ENCODE measurements at places on chromosomes 16 and 17.
A peak's percentile ranks its signal among the peaks of the same experiment; 100 is the strongest.

GRCh38 chr17:57655553-57655952, 89.5 kb downstream of the CCDC182 start:
- DNase-seq, result no peak

DNA sequence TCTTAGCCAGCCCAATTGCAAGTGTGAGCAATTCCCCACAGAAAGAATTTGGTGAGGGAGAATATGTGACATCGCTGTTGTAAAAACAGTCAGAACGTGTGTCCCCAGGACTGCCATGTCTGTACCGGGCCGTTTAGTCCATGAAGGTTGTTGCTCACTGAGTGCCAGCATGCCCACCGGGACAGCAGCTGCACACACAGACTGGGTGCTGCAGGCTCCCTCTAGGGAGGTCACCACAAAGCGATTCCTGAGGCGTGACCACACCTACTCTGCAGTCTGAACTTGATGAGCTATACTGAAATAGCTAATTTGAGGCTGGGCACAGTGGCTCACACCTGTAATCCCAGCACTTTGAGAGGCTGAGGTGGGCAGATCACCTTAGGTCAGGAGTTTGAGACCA, 44.1 kb upstream of the ADORA2B start:
- no peak for DNase-seq

DNA sequence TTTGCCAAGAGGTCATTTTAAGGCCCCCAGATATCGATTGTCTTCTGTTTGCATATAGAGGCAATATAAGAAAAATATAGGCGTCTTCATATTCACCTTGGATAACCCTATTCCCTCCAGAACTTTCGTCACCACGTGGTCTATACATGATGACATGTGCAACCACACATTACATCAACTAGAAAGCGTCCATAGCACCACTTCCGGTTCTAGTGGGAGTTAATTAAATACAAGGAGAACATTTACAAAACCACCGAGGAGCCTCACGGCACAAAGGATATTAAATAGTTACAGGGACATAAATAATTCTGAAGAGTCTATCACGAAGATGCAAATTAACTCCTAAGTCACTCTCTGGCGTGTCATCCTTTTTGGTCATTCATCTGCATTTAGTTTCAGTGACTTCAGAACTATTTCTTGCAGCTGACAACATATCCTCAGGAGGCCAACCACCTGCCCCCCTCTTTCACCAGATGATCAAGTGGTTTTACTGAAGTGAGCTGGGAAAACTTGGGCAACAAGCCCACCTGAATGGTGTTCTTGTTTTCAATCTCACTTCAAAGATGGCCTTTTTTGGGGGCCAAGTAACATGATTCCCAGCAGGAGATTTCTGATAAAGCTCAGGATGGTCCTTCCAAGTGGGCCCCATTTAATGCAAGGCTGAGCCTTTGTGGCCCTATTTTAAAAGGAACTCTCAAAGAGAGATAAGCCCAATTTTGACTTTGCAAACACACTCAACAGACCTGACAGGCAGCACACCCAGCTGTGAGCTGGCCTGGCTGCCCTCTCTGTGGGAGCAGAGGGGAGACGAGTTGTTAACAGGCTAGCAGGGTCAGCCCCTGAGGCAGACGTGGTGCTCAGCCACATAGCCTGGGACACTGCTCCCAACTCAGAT, 15.3 kb downstream of the CMTM3 start:
- peak; percentile 71 for DNase-seq

DNA sequence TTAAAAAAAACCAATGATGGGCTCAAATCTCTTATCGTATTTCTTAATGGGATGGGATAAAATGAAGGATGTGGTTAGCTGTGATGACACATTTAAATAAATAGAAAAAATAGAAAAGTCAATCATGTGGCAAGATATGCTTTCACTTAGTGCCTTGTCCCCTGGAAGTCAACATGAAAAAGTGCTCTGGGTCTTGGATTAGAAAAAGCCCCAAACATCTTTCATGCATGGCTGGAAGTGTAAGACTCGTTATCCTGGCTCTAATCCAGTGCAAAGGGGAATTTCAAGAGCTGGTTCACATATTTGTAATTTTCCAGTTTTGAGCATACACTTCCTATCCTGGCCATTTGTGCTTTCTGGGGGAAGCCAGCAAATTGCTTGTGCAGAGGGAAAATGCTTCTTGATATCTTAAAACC, 160.9 kb downstream of the MAP2K6 start:
- peak; percentile 62 for DNase-seq

DNA sequence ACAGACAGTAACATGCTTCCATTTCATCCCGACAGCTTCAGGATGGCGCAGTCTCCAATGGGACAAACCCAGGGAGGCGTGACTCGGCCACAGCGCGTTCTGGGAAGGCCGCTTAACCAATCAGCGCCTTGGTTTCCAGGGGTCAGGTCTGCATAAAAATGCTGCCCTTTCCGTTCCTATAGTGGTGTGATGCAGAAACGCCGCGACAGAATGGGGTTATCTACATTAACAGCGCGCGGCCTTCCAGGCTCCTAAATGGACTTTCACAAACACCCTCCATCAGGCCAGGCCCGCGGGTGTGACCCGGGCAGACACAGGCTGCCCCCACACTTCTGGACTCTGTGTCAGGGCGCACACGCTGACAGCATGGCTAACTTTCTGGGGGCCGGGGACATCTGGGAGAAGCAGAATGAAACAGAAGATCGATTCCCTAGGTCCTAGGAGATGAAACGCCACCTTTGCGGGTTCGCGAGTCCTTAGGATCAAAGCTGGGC, 792 bp downstream of the TMEM231 start:
- peak; percentile 33 for DNase-seq

GRCh38 chr16:13448346-13448745, 471.6 kb upstream of the ERCC4 start:
- DNase-seq, result no peak

GRCh38 chr17:3986939-3987335, 22.7 kb upstream of the ATP2A3 start:
- DNase-seq, result no peak

GRCh38 chr16:76816475-76816874, 374.5 kb upstream of the MON1B start:
- no peak for DNase-seq

DNA sequence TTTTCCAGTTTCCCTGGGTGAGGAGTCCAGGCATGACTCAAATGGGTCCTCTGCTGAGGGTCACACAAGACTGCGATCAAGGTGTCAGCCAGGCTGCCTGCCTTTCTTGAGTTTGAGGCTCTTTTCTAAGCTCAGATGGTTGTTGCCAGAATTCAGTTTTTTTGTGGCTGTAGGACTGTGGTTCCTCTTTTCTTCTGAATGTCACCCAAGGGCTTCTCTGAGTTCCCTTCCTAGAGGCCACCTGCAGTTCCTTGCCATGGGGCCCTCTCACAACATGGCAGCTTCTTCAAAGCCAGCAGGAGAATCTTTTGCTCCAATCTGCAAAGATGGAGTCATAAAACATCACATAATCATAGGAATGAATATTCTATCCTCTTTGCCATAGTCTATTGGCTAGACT, 17.5 kb downstream of the LIMD2 start:
- no peak for DNase-seq

GRCh38 chr17:19362277-19363113, at the start of gene B9D1:
TSS of gene B9D1 (minus strand) at chr17:19362723. CDS start at chr17:19362569, 154 bp downstream.
- no peak for DNase-seq

DNA sequence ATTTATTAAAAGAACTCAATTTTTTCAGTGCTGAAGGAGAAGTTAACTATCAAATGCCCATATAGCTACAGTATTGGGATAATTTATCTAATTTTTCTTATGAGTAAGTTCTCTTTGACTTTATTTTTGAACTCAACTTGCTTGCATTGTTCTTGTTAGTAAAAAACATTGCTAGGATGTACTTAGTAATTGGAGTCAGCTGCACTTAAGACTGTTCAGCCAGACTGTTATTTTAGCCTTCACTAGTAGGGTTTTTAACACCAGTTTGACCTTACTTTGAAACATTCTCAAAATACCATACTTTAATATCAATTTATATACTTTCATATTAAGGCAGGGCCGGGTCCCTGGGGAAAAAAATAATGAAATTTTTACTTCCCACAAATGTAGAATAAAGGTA, 256.6 kb upstream of the TBX2 start:
- no peak for DNase-seq

DNA sequence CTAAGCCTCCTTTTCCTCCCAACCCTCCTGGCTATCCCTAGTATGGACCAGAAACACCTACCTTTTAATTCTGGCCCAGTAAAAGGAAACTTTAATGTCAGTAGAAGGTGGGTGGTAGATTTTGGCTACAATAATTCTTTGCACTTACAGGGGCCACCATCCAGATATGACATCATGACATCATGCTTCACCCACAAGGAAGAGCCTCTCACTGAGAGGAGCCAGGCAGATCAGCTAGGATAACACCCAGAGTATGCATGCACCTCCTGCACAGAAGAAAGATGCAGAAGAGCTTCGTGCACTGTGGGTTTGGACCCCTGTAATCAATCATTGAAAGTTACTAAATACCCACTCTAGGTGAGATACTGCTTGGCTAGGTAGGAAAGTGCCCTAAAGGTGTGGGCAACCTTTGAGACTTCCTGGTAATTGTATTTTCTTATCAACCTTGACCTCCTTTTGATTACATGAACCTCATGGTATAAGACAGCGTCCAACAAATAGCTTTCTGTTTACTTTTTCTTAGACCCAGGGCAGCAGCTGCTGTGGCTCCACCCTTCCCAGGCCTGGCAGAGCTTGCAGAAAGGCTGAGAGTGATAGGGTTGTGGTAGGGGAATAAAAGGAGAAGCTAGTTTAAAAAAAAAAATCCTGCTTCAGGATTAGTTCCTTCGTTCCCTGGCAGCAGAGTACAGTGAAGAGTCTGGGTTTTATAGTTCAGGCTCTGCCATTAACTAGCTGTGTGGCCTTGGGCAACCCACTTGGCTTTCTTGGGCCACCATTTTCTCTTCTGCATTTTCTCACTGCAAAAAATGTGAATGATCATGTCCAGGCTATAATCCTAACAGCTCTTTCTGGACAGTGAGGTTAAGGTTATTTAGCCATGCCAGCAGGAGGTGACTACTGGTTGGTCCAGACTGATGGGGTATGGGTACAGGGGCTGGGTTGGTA, 6.2 kb downstream of the MAP3K14 start:
- DNase-seq, result no peak

DNA sequence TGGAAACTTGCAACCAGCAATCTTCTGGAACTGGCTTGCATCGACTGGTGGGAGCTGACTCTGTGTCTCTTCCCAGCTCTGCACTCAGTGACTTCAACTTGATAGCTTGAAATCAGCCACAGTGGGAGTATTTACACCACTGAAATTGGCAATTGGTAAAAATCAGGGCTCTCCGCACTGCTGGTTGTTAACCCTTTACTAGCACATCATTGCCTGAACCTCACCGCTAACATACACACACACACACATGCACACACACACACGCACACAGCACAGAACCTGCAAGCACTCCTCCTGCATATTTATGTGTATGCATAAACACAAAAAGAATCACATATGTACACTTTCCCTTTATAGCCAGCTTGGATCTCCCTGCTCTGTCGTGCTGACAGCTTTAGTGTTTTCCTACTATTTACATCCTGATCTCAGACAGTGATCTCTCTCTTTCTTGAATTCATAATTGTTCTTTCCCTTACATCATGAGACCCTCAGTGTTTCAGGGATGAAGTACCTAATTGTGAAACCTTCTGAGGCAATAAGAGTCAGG, 7.9 kb upstream of the TMIGD1 start:
- no peak for DNase-seq

DNA sequence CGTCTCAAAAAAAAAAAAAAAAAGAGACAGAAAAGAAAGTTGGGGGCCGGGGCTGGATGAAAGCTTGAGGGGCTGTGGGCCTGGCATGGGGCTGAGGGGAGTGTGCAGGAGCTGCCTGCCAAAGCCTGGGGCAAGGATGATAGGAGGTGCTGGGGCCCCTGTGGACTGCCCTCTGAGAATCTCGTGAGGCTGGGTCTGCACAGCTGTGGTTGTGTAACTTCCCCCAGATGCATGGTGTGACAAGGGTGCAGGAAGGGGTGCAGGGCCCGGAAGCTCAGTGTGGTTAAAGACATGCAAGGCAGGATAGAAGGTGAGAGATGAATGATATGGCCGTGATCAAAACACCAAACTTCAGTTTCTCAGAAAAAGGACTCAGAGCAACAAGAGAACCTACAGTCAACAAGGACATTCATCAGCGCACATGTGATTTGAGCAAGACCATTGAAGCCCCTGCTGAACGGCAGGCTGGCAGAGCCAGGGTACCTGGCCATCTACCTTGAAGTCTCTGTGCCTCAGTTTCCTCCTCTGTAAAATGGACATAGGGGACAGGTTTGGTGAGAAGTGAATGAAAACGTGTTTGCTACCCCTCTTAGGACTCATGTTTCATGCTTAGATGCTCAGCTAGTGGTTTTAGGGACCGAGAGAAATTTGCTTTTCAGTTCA, 9.6 kb downstream of the IL32 start:
- DNase-seq, result no peak

DNA sequence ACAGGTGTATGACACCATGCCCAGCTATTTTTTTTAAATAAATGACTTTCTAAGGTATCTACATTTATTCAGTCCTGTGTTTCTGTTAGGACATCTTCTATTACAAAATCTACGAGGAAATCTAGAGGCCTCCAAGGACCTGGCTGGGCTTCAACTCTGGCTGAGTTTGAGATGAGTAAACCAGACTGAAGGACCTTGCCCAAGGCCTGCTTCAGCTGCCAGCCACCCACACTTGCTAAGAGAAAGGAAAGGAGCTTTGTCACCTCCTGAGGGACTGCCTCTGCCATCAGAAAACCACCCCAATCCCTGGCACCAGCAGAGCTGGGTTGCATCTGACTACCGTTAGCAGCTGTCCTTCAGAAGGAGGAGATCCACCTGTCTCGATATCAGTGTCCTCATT, 1.3 kb upstream of the MYO1D start:
- DNase-seq, result no peak

- DNase-seq, result no peak
These were observed 13.5 kb downstream of the PSMD7 start for GRCh38 chr16:74309789-74310781.

- no peak for DNase-seq
These were observed 64.2 kb downstream of the FTO start for GRCh38 chr16:53768167-53768566.

GRCh38 chr16:52209227-52209626, 337.7 kb downstream of the TOX3 start:
- DNase-seq, result no peak

GRCh38 chr17:73791631-73792030, 147.4 kb upstream of the SDK2 start:
- DNase-seq, result no peak

GRCh38 chr17:57955183-57955931, at the start of gene CUEDC1:
TSS of gene CUEDC1 (minus strand) at chr17:57955412. CDS start at chr17:57885564, 69,848 bp downstream.
- DNase-seq, result no peak

GRCh38 chr16:85428168-85428898, 184.8 kb upstream of the GSE1 start:
- no peak for DNase-seq

DNA sequence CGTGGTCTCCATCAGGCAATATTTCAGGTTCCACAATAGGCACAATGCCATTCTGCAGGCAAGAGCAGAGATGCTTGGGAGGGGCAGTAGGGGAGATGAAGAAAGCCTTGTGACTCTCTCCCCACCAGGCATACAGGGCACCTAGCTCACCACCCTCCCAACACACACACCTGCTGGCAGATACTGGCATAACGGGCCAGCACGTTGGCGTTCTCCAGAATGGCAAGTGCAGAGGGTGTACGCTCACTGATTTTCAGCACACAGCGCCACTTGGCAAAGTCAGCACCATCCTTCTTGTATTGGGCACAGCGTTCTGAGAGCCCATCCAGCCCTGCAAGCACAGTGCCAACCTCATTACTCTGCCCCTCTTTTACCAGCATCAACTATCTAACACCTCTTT, 2.2 kb downstream of the ALDOC start:
- no peak for DNase-seq

GRCh38 chr17:37833237-37833859, 88.5 kb upstream of the HNF1B start:
- DNase-seq, result no peak
